ENCODE measurements at places on chromosomes 6 and 20. TPM values are rescaled to one million over a fixed set of nuclear protein-coding genes. Genes with fewer than 3 reads are reported as not detected.

The ELOVL5 gene
- 392 TPM for total RNA-seq

The HUS1B gene
- 0.77 TPM for total RNA-seq

The EEF1E1 gene
- total RNA-seq, result 12.7 TPM

The MOXD1 gene
- total RNA-seq, result 2.2 TPM

The PHACTR1 gene
- total RNA-seq, result 10.8 TPM

The FOXC1 gene
- total RNA-seq, result 7.6 TPM

The FOXS1 gene
- not detected for total RNA-seq

The PCSK2 gene
- not detected for total RNA-seq

The ZNF341 gene
- total RNA-seq, result 3.1 TPM

The CABLES2 gene
- total RNA-seq, result 2.3 TPM

The DNAH8 gene
- total RNA-seq, result not detected

The PRL gene
- total RNA-seq, result 0.58 TPM

The SIRPB1 gene
- 7.6 TPM for total RNA-seq

- no peak for DNase-seq
These were observed 10.4 kb downstream of the SRXN1 start for GRCh38 chr20:642398-643174.

- no peak for DNase-seq
These were observed 26.0 kb downstream of the GPX6 start for GRCh38 chr6:28489366-28490204.

- DNase-seq, result peak; percentile 96
These were observed at the start of gene NCOA7 for GRCh38 chr6:125790358-125791150. TSS of gene NCOA7 (plus strand) at chr6:125790960. CDS start at chr6:125815355, 24,395 bp downstream.

DNA sequence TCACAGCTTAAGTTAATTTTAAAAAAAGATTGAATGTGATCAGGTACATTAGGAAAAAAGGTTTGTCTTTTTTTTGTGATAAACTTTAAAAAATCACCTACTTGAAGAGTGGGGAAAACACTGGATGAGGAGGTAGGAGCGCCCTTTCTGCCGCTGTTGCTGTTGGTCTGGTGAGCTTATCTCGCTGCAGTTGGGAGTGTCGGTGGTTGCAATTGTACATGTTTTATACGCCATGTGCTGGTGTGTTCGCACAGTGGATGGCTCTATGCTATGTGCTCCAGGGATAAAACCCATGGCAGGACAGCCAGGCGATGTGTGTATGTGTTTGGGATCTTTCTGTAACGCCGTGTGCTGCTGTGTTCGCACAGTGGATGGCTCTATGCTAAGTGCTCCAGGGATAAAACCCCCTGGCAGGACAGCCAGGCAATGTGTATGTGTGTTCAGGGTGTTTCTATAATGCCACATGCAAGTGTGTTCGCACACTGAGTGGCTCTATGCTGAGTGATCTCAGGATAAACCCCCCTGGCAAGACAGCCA, 1.7 kb downstream of the SLC22A3 start:
- DNase-seq, result no peak

DNA sequence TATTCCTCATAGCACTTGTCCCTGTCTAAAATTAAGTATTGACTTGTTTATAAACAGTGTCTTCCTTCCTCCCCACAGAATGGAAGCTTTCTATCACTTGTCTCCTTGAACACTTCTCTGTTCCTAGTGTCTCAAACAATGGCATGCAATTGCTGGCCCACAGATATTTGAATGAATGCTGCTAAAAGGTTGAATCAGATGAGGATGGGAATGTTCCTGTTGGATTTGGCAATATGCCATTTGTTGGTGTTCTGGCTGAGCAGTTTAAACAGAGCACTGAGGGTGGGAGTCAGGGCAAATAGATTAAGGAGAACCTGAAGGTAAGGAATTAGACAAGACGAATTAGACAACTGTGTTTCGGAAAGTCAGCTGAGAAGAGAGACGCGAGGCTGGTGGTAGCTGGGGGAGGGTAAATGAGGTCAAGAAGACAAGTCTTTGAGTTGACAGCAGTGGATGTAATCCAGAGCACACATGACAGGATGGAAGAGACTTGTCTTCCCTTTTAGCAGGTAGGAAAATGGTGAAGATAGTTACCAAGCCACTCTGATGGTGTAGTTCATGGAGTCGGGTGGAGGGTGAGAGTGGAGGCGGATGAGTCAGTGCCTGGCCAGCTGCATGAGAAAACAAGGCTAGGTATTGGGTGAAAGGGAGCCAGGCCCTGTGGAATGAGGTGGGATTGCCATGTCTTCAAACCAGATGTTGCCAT, 58.3 kb upstream of the GNRH2 start:
- no peak for DNase-seq

GRCh38 chr6:48835421-48835958, 627.6 kb downstream of the MMUT start:
- no peak for DNase-seq

GRCh38 chr6:110029144-110029543, 51.0 kb downstream of the GPR6 start:
- DNase-seq, result no peak

GRCh38 chr6:104954190-104954797, 2.6 kb upstream of the LIN28B start:
- DNase-seq, result no peak

DNA sequence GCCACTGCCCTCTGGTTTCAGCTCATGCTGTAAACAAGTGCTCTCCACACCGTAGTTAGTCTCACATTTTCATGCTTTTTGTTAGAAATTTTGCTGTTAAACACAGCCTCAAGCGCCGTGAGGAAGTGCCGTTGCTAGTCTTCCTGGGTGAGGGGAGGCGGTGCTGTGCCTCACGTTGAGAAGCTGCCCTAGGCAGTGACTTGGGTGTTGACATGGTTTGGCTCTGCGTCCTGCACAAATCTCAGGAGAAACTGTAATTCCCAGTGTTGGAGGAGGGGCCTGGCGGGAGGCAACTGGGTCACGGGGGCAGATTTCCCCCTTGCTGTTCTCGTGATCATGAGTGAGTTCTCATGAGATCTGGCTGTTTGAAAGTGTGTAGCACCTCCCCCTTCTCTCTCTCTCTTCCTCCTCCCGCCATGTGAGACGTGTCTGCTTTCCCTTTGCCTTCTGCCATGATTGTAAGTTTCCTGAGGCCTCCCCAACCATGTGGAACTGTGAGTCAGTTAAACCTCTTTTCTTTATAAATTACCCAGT, 95.8 kb downstream of the ERMARD start:
- DNase-seq, result peak; percentile 57

DNA sequence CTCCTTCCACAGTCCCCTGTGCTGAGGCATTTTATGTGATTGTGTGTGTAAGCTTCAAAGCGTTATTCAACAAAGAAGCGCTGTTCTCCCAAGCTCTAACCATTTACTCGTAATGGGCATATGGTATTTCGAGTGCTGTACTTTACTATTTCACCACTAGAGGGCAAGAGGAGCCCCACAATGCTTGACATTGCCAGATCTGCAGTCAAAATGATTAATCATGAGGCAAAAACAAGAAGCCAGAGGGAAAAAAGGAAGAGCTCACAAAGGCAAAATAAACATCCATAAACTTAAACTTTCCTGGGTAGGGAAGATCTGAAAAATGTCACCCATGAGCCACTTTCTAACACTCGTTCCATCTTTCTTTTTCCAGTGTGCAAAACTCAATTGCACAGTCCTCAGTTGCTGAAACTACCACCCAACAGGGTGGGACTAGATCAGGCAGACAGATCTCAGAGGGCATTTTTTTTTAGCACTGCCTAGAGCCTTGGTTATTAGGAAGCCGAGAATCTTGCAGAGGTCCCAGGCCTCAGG, 215.0 kb upstream of the PLCB4 start:
- no peak for DNase-seq

DNA sequence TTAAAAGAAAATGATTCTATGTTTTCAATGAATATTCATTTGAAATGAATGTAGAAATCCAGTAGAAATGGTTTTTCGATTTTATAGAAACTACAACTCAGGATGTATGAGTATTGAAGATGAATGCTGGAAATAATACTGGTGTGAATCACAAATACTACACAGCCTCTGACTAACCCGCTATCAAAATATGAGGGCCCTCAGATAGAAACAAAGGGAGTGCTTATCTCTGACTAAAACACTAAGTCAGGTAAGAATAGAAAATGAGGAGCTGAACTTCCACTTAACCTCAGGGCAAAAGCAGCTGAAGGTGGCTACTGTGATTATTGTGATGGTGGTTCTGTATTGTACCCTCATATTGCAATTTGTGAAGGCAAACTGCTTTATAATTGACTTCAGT, 220.9 kb upstream of the RNF217 start:
- DNase-seq, result no peak

GRCh38 chr20:5908981-5909380, 41.4 kb downstream of the TRMT6 start:
- no peak for DNase-seq

DNA sequence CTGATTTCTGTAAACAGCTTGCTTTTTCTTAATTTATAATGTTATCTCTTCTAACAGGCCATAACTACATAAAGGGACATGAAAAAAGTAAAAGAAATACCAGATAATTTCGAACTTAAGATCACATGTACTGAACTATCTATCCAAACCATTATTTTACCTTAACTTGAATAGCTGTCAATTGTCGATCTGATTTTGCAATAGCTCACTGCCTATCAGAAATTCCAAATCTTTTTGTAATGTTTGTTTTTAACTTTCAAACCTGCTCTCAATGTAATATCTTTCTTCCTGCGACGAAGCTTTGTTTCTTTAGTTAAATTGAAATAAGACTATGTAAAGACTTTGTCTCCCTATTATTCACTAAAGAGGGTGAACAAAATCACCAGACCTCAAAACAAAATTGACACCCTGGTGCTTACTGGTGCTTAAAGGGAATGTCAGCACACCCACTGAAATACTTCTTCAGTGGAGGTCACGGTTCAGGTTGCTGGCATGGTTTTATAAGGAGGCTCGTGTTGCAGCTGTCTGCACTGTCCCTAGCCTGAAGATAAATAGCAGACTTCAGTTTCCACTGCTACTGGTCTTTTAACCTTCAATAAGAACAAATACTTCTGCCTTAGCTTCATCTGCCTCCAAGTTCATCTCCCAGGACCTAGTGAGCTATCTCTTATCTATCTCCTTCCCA, 117.5 kb upstream of the QKI start:
- DNase-seq, result no peak

GRCh38 chr6:85111481-85112011, 338.3 kb upstream of the NT5E start:
- DNase-seq, result no peak

DNA sequence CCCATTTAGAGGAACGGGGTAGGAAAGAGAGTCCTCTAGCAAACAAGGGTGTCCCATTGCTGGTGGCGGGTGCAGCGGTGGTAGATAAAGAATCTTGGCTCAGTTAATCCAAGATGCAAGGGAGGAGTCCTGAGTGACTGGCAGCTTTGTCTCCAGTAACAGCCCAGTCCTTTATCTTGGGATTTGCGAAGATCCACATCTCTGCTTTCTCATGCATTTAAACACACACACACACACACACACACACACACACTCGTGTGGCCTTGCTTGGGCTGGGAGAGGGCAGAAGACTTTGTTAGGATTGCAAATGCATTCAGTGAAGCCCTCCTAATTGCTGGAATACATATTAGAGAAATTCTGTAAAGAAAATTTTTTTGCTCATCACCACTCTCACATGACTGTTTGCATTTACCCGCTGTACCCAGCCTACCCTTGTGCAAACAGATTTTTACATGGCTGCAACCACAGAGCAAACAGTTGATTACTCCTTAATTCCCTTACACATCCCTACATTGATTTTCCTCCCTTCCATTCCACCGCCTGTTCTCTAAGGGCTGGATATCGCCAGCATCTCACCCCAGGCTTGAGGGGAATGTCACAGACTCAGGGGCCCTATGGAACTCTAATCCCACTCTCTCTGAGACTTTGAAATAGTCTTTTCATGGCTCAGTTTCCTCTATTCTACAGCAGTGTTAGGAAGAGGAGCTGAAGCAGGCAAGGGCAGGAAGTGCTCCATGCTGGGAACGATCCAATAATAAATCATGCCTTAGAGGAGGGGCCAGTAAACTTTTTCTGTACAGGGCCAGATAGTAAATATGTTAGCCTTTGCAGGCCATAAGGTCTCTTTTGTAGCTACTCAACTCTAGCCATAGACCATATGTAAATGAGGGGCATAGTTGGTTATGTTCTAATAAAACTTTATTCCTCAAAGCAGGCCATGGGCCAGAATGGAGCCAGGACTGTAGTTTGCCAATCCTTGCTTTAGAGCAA, 3.5 kb downstream of the C6orf132 start:
- no peak for DNase-seq

GRCh38 chr6:81772741-81773140, 20.3 kb upstream of the TENT5A start:
- DNase-seq, result no peak

- DNase-seq, result peak; percentile 82
These were observed 173.4 kb downstream of the MRPL14 start for GRCh38 chr6:43953794-43954310.

DNA sequence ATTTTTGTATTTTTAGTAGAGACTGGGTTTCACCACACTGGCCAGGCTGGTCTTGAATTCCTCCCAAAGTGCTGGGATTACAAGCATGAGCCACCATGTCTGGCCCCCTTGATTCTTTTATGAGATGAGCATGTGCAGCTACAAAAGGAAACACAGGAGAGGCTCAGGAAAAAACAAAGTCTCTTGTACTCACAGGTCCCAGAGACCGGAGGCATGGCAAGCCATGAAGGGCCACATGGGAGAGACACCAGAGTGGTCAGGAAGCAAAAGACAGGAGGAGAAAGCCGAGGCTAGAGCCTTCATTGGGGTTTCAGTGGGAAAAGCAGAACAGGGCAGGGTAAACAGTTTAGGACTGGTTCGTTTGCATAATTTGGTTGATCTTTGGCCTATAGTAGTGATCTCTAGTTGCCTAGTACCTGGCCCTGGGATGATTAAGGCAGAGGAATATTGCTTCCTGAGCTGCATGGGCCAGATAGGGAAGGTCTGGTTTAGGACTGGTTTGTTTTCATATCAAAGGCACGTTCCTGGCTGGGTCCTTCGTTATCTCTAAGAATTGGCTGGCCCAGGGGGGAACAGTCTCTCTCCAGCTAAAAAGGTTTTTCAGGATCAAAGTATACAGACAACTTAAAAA, 48.2 kb upstream of the PRND start:
- no peak for DNase-seq

DNA sequence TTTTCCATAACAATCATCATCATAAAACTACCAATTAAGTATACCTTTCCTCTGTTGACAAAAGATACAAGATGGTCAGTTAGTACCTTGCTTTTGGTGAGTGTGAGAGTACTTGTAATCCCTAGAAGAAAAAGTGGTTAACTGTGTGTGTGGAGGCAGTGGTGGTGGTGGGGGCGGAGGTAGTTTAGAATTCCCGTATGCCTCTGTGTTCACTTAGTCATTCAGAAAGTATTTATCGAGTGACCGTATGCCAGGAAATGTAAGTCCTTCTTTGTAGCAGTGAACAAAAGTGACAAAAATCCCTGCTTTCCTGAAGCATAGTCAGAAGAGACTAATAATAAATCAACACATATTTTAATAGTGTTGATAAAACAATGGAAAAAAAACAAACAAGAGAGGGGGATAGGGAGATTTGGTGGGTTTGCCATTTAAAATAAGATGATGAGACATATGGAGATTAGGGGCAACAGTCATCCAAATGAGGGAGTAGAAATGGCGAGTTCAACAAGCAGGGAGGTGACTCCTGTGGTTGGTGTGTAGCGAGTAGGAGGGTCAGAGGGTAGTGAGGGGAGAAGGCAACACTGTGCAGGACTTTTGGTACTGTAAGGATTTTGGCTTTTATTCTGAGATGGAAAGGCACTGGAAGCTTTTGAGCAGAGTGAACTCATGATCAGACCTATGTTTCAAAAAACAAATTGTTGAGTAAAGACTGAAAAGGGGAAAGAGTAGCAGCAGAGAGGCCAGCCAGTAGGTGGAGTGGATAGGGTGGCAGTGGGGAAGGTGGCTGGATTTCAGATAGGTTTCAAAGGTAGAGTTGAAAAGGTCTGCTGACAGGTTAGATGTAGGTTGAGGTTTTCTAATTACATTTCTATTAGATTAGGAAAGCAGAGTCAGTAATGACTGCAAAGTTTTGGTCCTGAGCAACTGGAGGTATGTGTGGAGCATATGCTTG, 40.3 kb upstream of the SIM1 start:
- no peak for DNase-seq

Data from mesenteric fat pad (tissue), 1 donor.